Nephron progenitor cell (in vitro differentiated cells): ENCODE measurements at places on chromosomes 13 and 19.

DNA sequence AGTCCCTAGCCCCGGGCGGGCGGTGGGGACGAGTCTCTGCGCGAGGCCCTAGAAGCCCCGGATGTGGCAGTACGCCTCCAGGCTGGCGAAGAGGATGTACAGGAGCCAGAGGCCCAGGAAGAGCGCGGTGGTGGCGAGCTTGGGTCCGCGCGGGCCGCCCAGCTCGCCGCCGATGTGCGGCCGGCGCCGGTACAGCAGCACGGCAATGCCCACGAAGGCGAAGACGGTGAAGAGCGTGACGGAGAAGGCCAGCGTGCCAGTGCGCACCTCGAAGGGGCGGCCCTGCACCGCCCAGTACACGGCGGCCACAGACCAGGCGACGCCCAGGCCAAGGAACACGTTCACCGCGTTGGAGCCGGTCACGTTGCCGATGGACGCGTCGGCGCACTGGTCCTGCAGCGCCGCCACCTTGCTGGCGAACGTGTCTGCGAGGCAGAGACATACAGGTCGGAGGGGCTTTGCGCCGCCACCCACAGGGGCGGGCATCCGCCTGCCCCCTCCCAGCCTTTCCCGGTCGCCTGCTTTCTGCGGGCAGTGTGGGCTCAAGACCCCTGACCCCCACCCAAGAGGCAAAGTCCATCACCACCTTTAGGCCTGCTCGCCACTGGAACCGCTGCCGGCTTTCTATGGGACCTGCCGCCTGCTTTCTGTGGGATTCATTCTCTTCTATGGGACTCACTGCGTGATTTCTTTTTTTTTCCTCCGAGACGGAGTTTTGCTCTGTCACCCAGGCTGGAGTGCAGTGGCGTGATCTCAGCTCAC lies 10.9 kb upstream of the MEIS3 start:
- peaks cover 72% of the 10 kb centered on the region for H3K27me3 ChIP-seq
- peak overlapping the region; percentile 65 for H3K4me3 ChIP-seq
- DNase-seq: peak; percentile 66
- H3K4me1 ChIP-seq: no peaks in the 10 kb centered on the region
- H3K27ac ChIP-seq: no peak overlapping the region

- DNase-seq: no peak
- peaks cover 3% of the 10 kb centered on the region for H3K27me3 ChIP-seq
- H3K4me1 ChIP-seq: peaks cover 5% of the 10 kb centered on the region
- no peak overlapping the region for H3K27ac ChIP-seq
These were observed 180.8 kb downstream of the SPRY2 start for GRCh38 chr13:80160110-80160509.

- H3K27ac ChIP-seq: peak overlapping the region; percentile 100
- peaks cover 97% of the 10 kb centered on the region for H3K4me1 ChIP-seq
- no peak overlapping the region for H3K4me3 ChIP-seq
- DNase-seq: no peak
- H3K27me3 ChIP-seq: peaks cover 3% of the 10 kb centered on the region
These were observed 68.3 kb upstream of the SERP2 start for GRCh38 chr13:44305286-44305685.

- peaks cover 6% of the 10 kb centered on the region for H3K4me1 ChIP-seq
- H3K36me3 ChIP-seq: peaks cover 17% of the 10 kb centered on the region
- H3K27ac ChIP-seq: peak overlapping the region; percentile 45
- no peak overlapping the region for H3K4me3 ChIP-seq
- H3K27me3 ChIP-seq: no peaks in the 10 kb centered on the region
These were observed 75.2 kb downstream of the ABCC4 start for GRCh38 chr13:95226050-95226449.

- peaks cover 6% of the 10 kb centered on the region for H3K36me3 ChIP-seq
- H3K4me1 ChIP-seq: no peaks in the 10 kb centered on the region
- no peak overlapping the region for H3K4me3 ChIP-seq
- peaks cover 14% of the 10 kb centered on the region for H3K27me3 ChIP-seq
These were observed 25.6 kb upstream of the PCCA start for GRCh38 chr13:100063333-100063732.

GRCh38 chr19:5678071-5678718 lies 2.1 kb downstream of the MICOS13 start:
- H3K27me3 ChIP-seq: peaks cover 2% of the 10 kb centered on the region
- H3K27ac ChIP-seq: no peak overlapping the region
- no peak for DNase-seq
- H3K36me3 ChIP-seq: peaks cover 8% of the 10 kb centered on the region

- no peak overlapping the region for H3K27ac ChIP-seq
- H3K27me3 ChIP-seq: no peaks in the 10 kb centered on the region
- H3K36me3 ChIP-seq: peaks cover 35% of the 10 kb centered on the region
- no peak for DNase-seq
- H3K4me1 ChIP-seq: peaks cover 43% of the 10 kb centered on the region
- peak overlapping the region; percentile 82 for H3K4me3 ChIP-seq
These were observed 557 bp downstream of the ZNF524 start for GRCh38 chr19:55600662-55601028.

DNA sequence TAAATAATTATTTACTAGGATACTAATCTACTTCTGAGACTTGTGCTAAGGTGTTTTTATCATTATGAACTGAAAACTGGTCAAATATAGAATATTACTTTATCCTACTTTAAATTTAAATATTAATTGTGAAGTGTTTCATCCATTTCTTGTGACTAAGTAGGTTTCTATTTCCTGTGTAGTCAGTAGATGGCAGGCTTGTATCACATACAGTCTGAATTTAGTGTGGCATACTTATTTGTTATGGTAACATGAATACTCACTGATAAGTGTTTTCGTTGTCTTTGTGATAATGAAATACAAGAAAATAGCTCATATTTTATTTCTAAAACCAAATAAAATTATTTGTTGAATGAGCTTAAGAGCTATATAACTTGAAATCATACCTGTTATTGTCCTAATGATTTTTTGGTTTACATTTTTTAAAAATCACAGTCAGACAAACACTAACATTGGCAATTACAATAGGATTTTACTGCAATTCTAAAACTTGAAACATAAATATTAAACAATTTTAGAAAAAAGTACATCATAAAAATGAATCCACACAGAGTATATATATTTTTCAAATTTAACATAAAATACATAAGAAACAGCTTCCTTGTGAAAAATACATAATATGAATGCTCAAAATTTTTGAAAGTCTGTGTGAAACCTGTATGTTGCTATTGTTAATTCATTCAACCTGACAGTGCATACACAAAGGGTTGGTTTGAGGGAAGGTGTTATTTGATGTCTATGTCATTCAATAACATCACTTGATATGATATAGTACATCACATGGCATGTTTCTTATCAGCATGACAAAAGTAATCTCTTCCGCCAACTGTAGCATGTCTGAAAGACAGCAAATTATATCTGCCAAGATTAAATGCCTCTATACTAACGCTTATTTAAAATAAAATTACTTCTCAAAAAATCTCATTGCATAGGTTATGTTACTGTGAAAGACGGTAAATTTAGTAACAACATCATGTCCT lies 904.8 kb upstream of the PCDH20 start:
- no peaks in the 10 kb centered on the region for H3K36me3 ChIP-seq
- H3K4me1 ChIP-seq: no peaks in the 10 kb centered on the region
- H3K27ac ChIP-seq: no peak overlapping the region
- H3K27me3 ChIP-seq: no peaks in the 10 kb centered on the region
- H3K4me3 ChIP-seq: no peak overlapping the region

GRCh38 chr19:17590866-17591265 lies 35.4 kb downstream of the COLGALT1 start:
- DNase-seq: no peak
- no peaks in the 10 kb centered on the region for H3K4me1 ChIP-seq
- H3K27ac ChIP-seq: no peak overlapping the region
- H3K4me3 ChIP-seq: no peak overlapping the region
- H3K27me3 ChIP-seq: peaks cover 20% of the 10 kb centered on the region
